ENCODE measurements at places on chromosomes 5 and 9. TPM values are rescaled to one million over a fixed set of nuclear protein-coding genes. Genes with fewer than 3 reads are reported as not detected.

Gene PRUNE2
- 0.57 TPM for total RNA-seq

DNA sequence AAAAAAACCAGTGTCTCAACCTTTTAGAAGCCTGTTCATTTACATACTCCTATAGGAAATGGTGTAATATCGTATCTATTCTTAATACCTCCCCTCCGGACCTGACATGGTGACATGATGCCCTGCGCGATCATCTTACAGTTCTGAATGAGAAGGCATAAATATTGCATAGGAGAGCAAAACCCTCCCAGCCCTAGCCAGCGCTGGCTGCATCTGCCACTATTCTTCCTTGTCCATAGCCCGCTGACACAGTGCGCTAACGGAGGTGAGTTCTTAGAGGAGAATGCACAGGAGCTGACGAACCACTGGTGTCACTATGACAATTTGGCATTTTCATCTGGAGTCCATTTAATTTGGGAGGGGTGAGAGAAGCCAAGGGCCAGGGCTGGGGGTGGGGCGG is 290.1 kb downstream of the EFNA5 start:
- no peak for DNase-seq
- H3K4me3 ChIP-seq, result no peak overlapping the region
- no peaks in the 10 kb centered on the region for H3K4me1 ChIP-seq
- no peaks in the 10 kb centered on the region for H3K36me3 ChIP-seq
- H3K27me3 ChIP-seq, result peaks cover 2% of the 10 kb centered on the region

DNA sequence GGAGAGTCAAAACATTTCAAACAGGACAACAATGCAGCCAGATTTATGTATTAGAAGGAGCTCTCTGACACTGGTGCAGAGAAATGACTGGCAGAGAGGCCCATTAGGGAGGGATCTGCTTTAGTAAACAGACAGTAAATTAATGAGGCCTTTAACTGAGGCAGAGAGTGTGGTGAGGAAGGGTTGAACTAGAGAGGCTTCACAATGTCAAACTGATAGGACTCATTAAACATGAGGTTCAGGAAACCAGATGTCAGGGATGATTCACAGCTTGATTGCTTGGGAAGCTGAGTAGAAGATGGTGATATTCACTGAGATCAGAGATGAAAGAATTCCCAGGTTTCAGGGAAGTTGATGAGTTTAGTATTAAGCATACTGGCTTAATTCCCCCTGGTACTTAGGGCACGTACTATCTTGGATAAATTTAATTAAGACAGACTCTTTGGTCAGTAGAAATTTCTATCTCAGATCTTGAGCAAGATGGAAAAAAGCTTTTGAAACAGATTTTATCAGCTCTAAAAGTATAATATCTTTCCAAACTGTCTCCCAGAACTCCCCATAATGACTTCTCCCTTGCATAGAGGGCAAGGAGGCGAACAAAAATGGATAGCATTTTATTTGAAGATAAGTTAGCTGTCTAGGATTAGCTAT is 8.6 kb upstream of the MUSK start:
- H3K36me3 ChIP-seq, result no peaks in the 10 kb centered on the region
- no peak overlapping the region for H3K4me3 ChIP-seq
- H3K27ac ChIP-seq, result no peak overlapping the region
- H3K4me1 ChIP-seq, result no peaks in the 10 kb centered on the region
- DNase-seq, result no peak

DNA sequence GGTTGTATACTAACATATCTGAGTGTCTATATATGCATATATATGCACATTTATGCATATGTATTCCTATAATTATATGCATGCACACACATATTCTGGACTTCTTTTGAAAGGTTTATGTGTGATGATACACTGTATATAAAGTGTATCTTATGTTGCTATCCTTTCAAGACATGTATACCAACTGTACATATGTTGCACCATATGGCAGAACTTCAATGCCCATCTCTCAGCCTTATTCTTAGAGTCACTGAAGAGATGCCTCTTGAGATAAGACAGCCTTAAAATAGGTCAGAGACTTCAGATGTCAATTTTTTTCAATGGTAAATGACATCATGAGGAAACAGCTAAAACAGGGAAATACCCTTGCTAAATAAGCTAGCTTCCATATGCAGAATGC is 461.4 kb downstream of the SPATA31D1 start:
- H3K4me3 ChIP-seq, result no peak overlapping the region
- no peaks in the 10 kb centered on the region for H3K36me3 ChIP-seq
- no peak for DNase-seq

GRCh38 chr5:112479418-112479817 is 60.3 kb upstream of the EPB41L4A start:
- no peak overlapping the region for H3K27ac ChIP-seq
- no peaks in the 10 kb centered on the region for H3K36me3 ChIP-seq
- H3K4me3 ChIP-seq, result no peak overlapping the region
- H3K27me3 ChIP-seq, result peaks cover 6% of the 10 kb centered on the region

Measured in activated CD4-positive, alpha-beta T cell treated with anti-CD3 and anti-CD28 coated beads for 36 hours (primary cell).